Posterior cingulate gyrus (tissue), 11 donors: ENCODE measurements at places on chromosomes 2 and 18.
A peak's percentile ranks its signal among the peaks of the same experiment; 100 is the strongest.

DNA sequence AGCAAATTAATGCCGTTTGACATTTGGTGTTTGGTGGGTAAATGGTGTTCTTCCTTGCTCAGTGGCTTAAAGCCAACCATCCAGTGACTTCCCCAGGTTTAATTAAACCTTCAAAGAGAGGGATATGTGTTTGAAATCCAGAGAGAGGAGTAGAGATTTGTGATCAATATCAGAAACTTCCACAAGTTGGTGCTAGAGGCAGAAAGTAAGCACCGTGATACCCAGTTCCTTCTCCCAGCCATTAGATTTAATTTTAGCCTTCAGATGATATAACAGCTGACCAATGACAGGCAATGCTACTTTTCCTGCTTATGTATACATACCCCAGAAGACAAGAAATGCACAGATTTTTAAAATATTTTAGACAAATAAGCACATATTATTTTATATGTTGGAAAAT lies 398.5 kb downstream of the CDH2 start:
- DNase-seq, result no peak

- DNase-seq, result no peak
These were observed 131.0 kb downstream of the SNTG2 start for GRCh38 chr2:1081451-1082225.

- DNase-seq, result no peak
These were observed 192.4 kb upstream of the LRP1B start for GRCh38 chr2:142323206-142323605.

- DNase-seq, result no peak
These were observed at the start of gene DTNA for GRCh38 chr18:34709750-34710441. TSS of gene DTNA (plus strand) at chr18:34710298. CDS start at chr18:34755977, 45,679 bp downstream.

- no peak for DNase-seq
These were observed 349.9 kb upstream of the ZNF521 start for GRCh38 chr18:25701821-25702220.

DNA sequence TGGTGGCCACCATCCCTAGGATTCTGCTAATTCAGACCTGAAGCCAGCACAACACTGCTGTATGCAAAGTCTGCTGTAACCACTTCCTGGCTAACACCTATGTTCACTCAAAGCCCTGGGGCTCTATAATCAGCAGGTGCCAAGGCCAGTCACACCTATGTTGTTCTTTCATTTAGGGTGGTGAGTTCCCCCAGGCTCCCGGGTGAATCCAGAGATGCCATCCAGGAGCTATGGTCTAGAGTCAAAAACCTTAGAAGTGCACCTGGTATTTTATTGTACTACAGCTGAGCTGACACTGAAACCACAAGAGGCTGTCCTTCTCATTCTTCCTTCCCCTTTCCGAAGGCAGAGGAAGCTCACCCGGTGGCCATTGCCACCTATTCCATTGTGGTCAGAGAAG lies 46.2 kb upstream of the CCDC141 start:
- DNase-seq, result no peak

DNA sequence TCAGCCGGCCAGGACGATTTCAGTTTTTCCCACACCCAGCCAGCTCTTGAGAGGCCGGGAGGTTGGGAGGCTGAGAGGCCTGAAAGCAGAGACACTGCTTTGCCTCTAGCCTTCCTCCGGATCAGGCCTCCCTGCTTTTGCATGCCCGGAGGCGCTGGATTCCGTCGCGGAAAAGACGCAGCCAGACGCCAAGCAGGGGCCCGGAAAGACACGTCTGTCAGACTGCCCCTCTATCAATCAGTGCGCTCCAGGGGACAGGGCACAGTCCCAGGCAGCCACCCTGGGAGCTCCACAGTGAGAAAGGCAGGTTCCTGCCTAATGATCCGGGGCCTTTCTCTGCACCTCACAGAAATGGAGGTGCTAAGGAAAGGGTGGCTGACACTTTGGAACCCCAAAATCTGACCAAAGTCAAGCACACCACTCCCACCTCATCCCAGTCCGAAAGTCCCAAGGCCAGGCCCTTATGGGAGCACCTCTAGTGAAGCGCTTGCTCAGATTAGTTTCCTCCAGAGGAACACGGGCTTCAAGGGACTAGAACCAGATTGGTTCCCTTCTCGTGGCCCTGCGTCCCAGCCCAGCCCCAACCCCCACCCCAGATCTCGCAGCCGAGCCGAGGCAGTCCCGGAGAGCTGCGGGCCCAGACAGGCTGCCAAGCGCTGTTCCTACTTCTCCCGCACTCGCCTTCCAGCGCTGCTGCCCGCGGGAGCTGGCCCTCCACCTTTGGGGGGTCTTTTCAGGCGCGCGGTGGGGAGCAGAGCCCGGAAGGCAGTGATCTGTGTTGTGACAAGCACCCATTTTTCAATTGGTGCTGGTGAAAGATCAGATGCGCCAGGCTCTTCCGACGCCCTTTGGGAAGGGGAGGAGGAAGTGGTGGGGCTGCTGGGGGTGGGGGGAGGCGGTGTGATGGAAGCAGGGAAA lies 5.0 kb downstream of the DLX1 start:
- no peak for DNase-seq

DNA sequence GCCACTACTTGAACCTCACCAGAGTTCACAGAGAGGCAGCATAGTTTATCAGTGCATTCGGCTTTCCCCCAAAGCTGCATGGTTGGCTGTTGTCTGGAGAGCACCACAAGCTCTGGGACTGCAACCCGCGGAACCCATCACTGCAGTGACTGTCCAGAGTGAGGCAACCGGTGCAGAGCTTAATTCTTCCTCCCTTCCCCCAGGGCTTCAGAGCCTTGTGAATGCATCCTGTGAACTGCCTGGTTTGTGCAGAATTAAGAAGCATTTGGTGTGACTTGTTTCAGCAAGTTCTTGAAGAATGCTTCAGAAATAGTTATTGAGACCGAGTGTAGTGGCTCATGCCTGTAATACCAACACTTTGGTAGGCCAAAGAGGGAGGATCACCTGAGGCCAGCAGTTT lies 99.2 kb upstream of the FOSL2 start:
- no peak for DNase-seq

GRCh38 chr2:14428056-14428455 lies 204.5 kb upstream of the LRATD1 start:
- no peak for DNase-seq

- DNase-seq, result no peak
These were observed 7.2 kb downstream of the POMC start for GRCh38 chr2:25161055-25161781.

DNA sequence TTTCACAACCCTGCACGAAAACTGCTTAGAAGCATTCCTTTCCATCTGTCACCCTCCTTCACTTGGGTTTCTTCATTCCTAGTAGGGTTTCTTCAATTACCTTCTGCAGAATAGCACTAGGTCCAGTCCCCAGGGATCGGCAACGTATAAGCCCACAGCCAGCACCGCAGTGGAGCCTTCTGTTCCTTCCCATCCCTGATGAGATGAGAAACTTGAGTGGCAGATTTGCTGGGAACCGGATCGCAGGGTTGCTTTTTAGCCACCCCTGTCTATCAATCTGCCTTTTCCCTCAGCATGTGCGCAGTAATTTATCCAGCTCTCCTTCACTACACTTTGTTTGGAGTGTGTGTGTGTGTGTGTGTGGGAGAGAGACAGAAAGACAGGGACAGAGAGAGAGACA lies 94.2 kb downstream of the CD8B2 start:
- no peak for DNase-seq

GRCh38 chr2:86764661-86765309 lies 25.9 kb downstream of the CD8A start:
- DNase-seq, result no peak

- DNase-seq, result no peak
These were observed 90.5 kb downstream of the KLHL29 start for GRCh38 chr2:23475473-23475872.

- no peak for DNase-seq
These were observed 29.6 kb upstream of the ENOSF1 start for GRCh38 chr18:741931-742512.

GRCh38 chr2:230805353-230806017 lies 59.3 kb upstream of the ITM2C start:
- DNase-seq, result no peak

- no peak for DNase-seq
These were observed 842 bp upstream of the CKAP2L start for GRCh38 chr2:112765251-112765650.

GRCh38 chr2:106192752-106193689 lies 1.1 kb downstream of the UXS1 start:
- peak; percentile 38 for DNase-seq

GRCh38 chr18:45167631-45168280 lies 447.5 kb upstream of the SLC14A2 start:
- DNase-seq, result no peak

DNA sequence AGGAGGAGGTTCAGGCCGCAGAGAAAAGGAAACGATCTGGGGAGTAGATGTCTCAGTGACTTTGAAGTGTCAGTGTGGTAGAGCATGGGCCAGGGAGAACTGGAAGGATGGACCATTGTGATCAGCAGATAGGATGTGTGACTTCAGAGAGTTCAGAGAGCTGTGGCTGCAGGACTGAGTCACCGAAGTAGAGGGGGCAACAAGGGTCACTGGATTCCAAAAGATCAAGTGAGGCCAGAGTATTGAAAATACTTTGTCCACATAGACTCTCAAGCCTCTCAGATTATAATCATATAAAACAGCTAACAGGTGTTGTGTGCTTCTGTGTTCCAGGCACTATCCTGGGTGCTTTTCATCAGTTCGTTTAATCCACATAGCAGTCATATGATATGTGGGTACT lies 99.4 kb downstream of the CRIM1 start:
- no peak for DNase-seq
